ENCODE measurements at places on chromosomes 6 and 20. TPM values are rescaled to one million over a fixed set of nuclear protein-coding genes. Genes with fewer than 3 reads are reported as not detected.

- no peak for DNase-seq
Observed at GRCh38 chr20:46505506-46505905, 7.9 kb downstream of the ZNF334 start.

DNA sequence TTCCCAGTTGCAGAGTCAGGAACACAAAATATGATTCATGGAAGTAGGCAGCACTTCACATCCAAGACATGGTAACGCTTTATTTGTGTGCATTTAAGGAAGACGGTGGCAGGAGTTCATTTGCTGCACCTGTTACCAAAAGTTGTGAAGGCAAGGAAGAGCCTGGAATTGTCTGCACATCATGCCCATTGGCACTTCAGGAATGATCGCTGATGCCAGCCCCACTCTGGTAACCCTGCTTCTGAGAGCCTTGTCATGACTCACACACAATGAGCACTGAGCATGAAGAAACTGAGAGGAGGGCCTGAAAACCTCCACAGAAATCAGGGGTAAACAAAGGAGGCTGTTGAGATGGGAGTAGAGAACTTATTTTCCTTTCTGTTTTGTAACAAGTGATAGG, 181.1 kb downstream of the RPS12 start:
- no peak for DNase-seq

DNA sequence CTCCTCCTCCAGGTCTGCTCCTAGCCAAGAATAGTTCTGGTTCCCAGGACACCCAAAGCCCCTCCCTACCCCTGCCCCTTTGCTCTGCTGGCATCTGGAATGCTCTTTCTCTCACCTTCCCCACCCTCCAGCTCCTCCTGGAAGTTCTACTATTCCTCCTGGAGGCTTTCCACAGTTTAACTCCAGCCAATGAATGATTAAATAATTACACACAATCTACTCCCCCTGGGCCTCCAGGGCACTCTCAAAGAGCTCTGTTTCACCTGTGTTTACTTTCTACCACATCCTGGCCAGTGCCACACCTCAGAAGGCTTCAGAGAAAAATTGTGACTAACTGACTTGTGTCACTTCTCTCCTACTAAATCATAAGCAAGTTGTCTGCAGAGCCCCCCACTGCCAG, 36.2 kb downstream of the GCM1 start:
- peak; percentile 82 for DNase-seq

Gene RHAG
- polyA plus RNA-seq, result 1.3 TPM
